ENCODE measurements at places on chromosomes 16 and 17. TPM values are rescaled to one million over a fixed set of nuclear protein-coding genes. Genes with fewer than 3 reads are reported as not detected.
A peak's percentile ranks its signal among the peaks of the same experiment; 100 is the strongest.

The GP1BA gene
- 0.12 TPM for total RNA-seq

The AURKB gene
- 90.2 TPM for total RNA-seq

The LYRM9 gene
- total RNA-seq, result 2.0 TPM

The SDR42E1 gene
- 12.6 TPM for total RNA-seq

DNA sequence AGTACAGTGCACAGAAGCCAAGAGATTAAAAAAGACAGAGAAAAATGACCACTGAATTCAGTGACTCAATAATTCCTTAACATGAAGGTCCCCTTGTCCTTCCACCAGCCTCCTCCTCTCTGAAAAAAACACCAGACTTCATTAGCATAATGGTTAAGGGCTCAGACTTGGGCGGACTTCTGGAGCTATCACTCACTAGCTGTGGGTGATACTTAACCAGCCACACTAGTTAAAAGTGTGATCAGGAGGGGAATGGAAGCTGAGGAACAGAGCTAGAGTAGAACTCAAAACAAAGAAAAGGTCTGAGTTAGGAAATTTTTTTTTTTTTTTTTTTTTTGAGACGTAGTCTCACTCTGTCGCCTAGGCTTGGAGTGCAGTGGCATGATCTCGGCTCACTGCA lies 23.2 kb downstream of the ZNF652 start:
- H3K36me3 ChIP-seq, result no peaks in the 10 kb centered on the region
- no peaks in the 10 kb centered on the region for H3K27me3 ChIP-seq
- peak overlapping the region; percentile 98 for H3K27ac ChIP-seq
- peak overlapping the region; percentile 73 for H3K4me3 ChIP-seq
- peaks cover 51% of the 10 kb centered on the region for H3K4me1 ChIP-seq

DNA sequence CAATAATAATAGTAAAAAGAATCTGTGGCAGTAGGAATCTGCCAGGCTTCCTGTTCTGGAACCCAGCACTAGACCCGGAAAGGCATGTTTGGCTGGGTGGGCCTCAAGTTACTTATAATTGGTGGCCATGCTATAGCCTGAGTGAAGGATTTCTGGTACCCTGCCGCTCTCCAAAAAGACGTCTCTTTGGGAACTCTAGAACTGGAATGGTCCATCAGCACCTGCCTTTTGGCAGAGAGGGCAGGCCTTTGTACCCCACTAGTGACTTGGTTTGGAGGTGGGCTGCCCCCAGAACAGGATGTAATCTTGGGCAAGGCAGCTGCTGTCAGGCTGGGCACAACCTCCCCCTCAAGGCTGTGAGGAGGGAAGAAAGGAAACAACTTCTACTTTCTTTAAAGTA lies 29.3 kb upstream of the ST6GALNAC1 start:
- H3K4me1 ChIP-seq, result peaks cover 21% of the 10 kb centered on the region
- H3K4me3 ChIP-seq, result peak overlapping the region; percentile 84
- no peak for DNase-seq
- peak overlapping the region; percentile 86 for H3K27ac ChIP-seq

- no peaks in the 10 kb centered on the region for H3K4me1 ChIP-seq
- no peak overlapping the region for H3K4me3 ChIP-seq
- no peaks in the 10 kb centered on the region for H3K27me3 ChIP-seq
- no peak for DNase-seq
- no peak overlapping the region for H3K27ac ChIP-seq
These were observed 23.0 kb downstream of the SUPT6H start for GRCh38 chr17:28684963-28685362.

GRCh38 chr16:31181102-31181830 lies 1.3 kb downstream of the FUS start:
- H3K27me3 ChIP-seq, result no peaks in the 10 kb centered on the region
- peak overlapping the region; percentile 99 for H3K4me3 ChIP-seq
- peaks cover 72% of the 10 kb centered on the region for H3K4me1 ChIP-seq
- H3K36me3 ChIP-seq, result peaks cover 51% of the 10 kb centered on the region

DNA sequence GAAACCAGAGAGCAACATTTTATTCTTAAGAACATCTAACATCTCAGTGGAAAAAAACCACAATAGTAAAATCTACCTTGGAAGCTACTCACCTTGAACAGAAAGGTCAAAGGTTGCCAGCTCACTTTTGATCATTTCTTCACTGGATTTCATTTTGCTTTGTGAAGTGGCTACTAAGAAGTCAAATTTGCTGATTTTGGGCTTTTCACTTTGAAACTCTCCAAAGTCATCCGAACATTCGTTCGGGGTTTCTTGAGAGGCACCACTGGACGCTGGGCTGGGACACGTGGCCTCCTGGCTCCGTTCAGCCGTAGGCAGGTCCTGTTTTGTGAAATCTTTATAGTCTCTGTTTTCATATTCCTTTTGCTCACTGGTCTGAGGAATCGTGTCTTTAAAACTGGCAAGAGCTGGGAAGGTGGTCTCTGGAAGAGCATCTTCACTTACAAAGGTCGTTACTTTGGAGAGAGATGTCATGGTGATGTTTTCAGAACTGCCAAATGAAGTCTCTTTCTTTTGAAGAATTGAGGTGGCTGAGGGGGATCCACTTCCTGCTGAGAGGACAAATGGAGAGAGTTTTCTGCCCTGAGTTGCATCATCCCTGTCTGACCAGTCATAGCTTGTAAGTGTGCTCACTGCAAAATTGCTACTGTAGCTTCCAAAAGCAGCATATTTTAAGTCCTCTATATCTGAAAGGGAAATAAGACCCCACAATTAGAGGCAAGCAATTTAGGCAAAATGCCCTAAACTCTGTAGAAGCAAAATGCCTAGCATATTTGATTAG lies 52.4 kb downstream of the DUSP14 start:
- no peaks in the 10 kb centered on the region for H3K27me3 ChIP-seq
- no peak overlapping the region for H3K4me3 ChIP-seq
- H3K27ac ChIP-seq, result peak overlapping the region; percentile 79
- no peak for DNase-seq
- peaks cover 22% of the 10 kb centered on the region for H3K36me3 ChIP-seq

DNA sequence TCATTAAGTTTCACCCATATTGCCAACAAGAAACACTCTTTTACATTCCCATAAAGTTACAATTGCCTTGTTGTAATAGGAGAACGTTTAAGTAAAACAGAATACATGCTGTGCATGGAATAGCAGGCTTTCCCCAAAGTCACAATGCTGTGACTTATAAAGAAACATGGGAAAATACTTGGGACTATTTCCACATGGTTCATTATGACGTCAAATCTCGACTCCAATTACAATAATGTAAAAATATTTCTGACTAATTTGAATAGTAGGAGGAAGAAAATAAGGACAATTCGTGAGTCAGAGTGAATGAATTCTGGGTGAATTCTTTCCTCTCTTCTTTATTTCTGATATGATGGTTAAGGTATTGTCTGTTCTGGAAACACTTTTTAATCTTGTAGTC lies 52.8 kb downstream of the CDH11 start:
- no peak for DNase-seq
- H3K4me3 ChIP-seq, result no peak overlapping the region
- no peaks in the 10 kb centered on the region for H3K4me1 ChIP-seq
- no peaks in the 10 kb centered on the region for H3K36me3 ChIP-seq
- no peaks in the 10 kb centered on the region for H3K27me3 ChIP-seq

DNA sequence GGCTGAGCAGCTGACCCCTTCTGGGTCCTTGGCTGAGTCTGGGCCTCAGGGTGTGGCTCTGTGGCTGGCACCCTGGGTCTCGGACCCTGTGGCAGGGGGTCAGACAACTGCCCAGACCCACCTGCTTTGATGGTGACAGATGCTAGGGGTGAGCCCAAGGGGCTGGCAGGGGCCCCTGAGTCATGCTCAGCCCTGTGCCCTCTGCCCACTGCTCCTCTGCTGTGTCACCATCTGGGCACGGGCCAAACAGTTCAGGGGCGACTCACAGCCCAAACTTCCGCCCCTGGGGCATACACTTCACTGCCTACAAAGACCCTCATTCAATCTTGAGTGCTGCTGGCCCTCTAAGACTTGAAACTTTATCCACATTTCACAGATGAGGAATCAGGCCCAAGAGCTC lies 5.7 kb downstream of the ADGRG1 start:
- H3K27ac ChIP-seq, result no peak overlapping the region
- no peaks in the 10 kb centered on the region for H3K36me3 ChIP-seq
- peaks cover under 1% of the 10 kb centered on the region for H3K27me3 ChIP-seq
- H3K4me1 ChIP-seq, result peaks cover 10% of the 10 kb centered on the region
- no peak for DNase-seq

GRCh38 chr16:85057212-85057889 lies 29.8 kb downstream of the KIAA0513 start:
- peak overlapping the region; percentile 88 for H3K4me3 ChIP-seq
- DNase-seq, result peak; percentile 44
- no peaks in the 10 kb centered on the region for H3K36me3 ChIP-seq
- peaks cover 9% of the 10 kb centered on the region for H3K27me3 ChIP-seq
- H3K4me1 ChIP-seq, result peaks cover 31% of the 10 kb centered on the region

DNA sequence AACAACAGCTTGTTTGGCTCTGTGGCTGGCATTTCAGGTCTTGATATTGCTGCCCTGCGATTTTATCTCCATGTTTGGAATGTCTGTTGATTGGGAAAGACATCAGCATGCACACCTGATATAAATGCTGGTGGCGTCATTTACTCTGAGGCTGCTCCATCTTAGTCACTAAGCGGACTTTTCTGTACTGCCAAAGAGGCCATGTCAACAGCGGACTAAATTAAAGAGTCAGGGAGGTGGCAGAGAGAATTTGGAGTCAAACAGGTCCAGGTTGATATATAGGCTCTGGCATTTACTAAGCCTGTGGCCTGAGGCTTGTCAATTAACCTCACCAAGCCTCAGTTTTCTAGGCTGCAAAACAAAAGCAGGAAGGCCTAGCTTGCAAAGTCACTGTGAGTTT lies 6.2 kb downstream of the RBFOX1 start:
- H3K4me3 ChIP-seq, result no peak overlapping the region
- H3K36me3 ChIP-seq, result no peaks in the 10 kb centered on the region
- no peaks in the 10 kb centered on the region for H3K27me3 ChIP-seq
- DNase-seq, result no peak

DNA sequence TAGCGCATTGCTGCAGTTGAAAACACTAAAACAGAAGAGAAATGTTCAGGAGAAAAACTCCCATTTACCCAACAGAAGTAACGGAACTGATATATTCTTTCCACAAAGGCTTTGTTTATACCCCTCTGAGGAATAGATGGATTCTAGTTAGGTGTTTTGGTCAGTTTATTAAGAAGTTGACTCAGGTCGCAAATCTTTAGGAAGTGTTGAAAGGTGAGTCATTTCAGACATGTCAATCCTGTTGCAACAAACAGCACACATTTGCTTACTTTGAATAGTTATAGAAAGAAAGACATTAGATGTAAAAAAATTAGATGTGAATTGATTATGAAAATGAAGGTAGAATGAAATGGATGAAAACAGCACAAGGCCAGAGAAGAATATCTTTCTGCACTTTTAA lies 941.0 kb downstream of the KCNJ2 start:
- no peak for DNase-seq
- peaks cover 4% of the 10 kb centered on the region for H3K36me3 ChIP-seq
- H3K27me3 ChIP-seq, result no peaks in the 10 kb centered on the region
- no peaks in the 10 kb centered on the region for H3K4me1 ChIP-seq
- H3K4me3 ChIP-seq, result no peak overlapping the region
- no peak overlapping the region for H3K27ac ChIP-seq

DNA sequence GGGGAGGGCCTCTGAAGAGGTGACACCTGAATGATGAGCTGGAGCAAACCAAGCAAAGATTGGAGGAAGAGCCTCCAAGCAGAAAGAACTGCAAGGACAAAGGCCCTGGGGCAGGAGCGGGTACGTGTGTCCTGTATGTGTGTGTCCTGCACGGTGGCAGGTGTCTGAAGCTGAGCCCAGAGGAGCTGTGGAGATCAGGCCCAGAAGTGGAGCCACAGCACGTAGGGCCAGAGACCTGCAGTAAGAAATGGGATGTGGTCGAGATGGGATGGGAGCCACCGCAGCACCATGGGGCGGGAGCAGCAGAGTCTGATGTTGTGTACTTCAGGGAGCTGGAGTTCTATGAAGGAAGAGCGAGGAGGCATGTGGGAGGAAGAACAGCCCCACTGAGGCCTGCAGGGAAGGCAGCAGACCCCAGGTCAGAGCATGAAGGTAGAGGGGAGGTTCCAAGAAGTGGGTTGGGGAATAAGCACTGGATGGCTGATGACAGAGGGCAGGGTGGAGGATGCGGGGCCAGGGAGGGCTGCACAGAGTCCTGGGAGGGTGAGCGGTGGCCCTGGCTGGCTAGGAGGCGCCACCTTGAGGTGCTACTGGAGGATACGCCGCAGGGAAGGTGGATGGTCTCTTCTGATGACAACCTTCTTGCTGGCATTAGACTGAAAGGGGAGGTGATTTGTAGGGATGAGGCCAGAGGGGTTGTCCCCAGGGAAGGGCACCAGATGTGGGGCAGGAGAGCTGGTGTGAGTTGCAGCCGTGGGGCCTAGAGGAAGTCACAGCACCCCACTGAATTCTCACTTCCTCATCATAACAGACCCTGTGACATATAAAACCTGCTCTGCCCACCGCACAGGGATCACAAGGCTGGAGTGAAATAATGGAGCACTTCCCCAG lies 10.6 kb upstream of the CETP start:
- H3K4me3 ChIP-seq, result no peak overlapping the region
- peak overlapping the region; percentile 38 for H3K27ac ChIP-seq
- DNase-seq, result no peak
- no peaks in the 10 kb centered on the region for H3K27me3 ChIP-seq
- peaks cover 18% of the 10 kb centered on the region for H3K4me1 ChIP-seq

DNA sequence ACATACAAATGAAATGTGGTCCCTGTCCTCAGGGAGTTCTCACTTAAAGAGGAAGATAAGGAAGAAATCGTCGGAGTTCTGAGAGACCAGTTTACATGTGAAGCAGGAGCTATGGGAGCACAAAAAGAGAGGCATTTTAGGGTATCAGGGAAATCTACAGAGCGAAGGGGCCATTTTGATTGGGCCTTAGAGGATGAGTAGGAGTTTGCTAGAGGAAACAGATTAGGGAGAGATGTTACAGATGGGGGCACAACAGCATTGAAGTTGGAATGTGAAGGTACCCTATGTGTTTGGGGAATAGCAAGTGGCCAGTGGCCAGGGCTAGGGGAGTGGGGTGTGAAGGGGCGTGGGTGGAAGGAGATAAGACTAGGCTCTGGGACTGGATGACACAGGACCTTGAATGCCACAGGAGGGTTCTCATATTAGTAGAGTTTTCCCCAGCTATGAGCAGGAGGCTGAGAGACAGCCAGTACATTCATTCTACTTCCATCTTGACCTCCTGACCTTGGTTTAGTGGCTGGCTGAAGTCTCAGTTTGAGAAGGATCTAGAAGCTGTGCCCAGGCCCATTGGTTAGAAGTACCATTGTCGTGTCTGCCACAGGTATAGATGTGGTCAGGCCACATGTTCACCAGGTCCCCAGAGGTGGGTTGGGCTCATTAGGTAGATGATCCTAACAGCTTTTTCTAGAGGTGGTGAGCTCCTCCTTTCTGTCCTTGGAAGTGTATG lies 34.8 kb downstream of the CPNE2 start:
- peak overlapping the region; percentile 43 for H3K27ac ChIP-seq
- H3K4me3 ChIP-seq, result no peak overlapping the region
- no peaks in the 10 kb centered on the region for H3K27me3 ChIP-seq
- DNase-seq, result no peak
- H3K36me3 ChIP-seq, result no peaks in the 10 kb centered on the region
- peaks cover 19% of the 10 kb centered on the region for H3K4me1 ChIP-seq

GRCh38 chr16:53069772-53070171 lies 15.0 kb downstream of the CHD9 start:
- no peaks in the 10 kb centered on the region for H3K27me3 ChIP-seq
- DNase-seq, result no peak
- peaks cover 54% of the 10 kb centered on the region for H3K4me1 ChIP-seq
- peak overlapping the region; percentile 46 for H3K4me3 ChIP-seq

All from natural killer cell treated with Interleukin-12 subunit alpha and Interleukin-12 subunit beta and Interleukin-15 and Interleukin-18, amount 100 ng/mL, for 72 hours (primary cell).